ENCODE measurements at places on chromosomes 3 and 15. TPM values are rescaled to one million over a fixed set of nuclear protein-coding genes. Genes with fewer than 3 reads are reported as not detected.

PATL2 gene
- total RNA-seq: 0.41 TPM

DIPK2A gene
- total RNA-seq: 49.9 TPM

SAMD7 gene
- total RNA-seq: not detected

SLTM gene
- total RNA-seq: 105 TPM

POLQ gene
- total RNA-seq: 0.41 TPM

PROK2 gene
- not detected for total RNA-seq

CPN2 gene
- total RNA-seq: not detected

MCTP2 gene
- 4.4 TPM for total RNA-seq

PRKAR2A gene
- total RNA-seq: 28.0 TPM

HRH1 gene
- 5.3 TPM for total RNA-seq

C3orf20 gene
- total RNA-seq: not detected

GOLGA6D gene
- total RNA-seq: not detected

TMEM42 gene
- total RNA-seq: 25.7 TPM

All from sigmoid colon (tissue), 7 donors.